ENCODE measurements at places on chromosomes 4 and X. TPM values are rescaled to one million over a fixed set of nuclear protein-coding genes. Genes with fewer than 3 reads are reported as not detected.

DNA sequence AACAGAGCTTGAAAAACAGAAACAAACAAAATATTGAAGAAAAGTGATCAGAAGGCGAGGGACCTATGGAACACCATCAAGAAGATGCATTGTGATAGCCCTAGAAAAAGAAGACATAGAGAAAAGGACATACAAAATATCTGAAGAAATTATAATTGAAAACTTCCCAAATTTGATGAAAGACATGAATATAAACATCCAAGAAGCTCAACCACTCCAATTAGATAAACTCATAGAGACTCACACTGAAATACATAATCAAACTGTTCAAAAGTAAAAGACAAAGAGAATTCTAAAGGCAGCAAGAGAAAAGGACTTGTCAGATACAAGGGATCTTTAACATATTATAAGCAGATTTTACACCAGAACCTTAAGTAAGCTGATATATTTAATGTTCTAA, 869.8 kb downstream of the PCDH18 start:
- H3K27ac ChIP-seq, result no peak overlapping the region
- no peaks in the 10 kb centered on the region for H3K36me3 ChIP-seq
- no peaks in the 10 kb centered on the region for H3K27me3 ChIP-seq
- DNase-seq, result no peak

- H3K4me3 ChIP-seq, result peak overlapping the region; percentile 93
- H3K4me1 ChIP-seq, result peaks cover 68% of the 10 kb centered on the region
- peak; percentile 11 for DNase-seq
- H3K36me3 ChIP-seq, result no peaks in the 10 kb centered on the region
- H3K27ac ChIP-seq, result peak overlapping the region; percentile 99
These were observed 23.9 kb downstream of the STIM2 start for GRCh38 chr4:26884486-26884988.

- H3K27me3 ChIP-seq, result peaks cover 20% of the 10 kb centered on the region
- DNase-seq, result no peak
- H3K36me3 ChIP-seq, result no peaks in the 10 kb centered on the region
- no peak overlapping the region for H3K27ac ChIP-seq
- no peak overlapping the region for H3K4me3 ChIP-seq
These were observed 7.4 kb upstream of the ADGRG2 start for GRCh38 chrX:19129694-19130093.

- H3K4me1 ChIP-seq, result no peaks in the 10 kb centered on the region
- H3K4me3 ChIP-seq, result no peak overlapping the region
- H3K27ac ChIP-seq, result no peak overlapping the region
- H3K36me3 ChIP-seq, result no peaks in the 10 kb centered on the region
- DNase-seq, result no peak
These were observed 329.4 kb downstream of the KLHL4 start for GRCh38 chrX:87846956-87847355.

SLITRK2 gene
- not detected for total RNA-seq

Measured in activated T-cell treated with anti-CD3 and anti-CD28 coated beads, Interleukin-2, amount 50 U/mL, for 72 hours (primary cell).